Colonic mucosa (tissue), 4 donors: ENCODE measurements at places on chromosomes 5 and 9.

GRCh38 chr9:105128908-105129600 lies 115.4 kb upstream of the SLC44A1 start:
- DNase-seq = no peak

- DNase-seq = no peak
These were observed 1972.1 kb downstream of the MAT2B start for GRCh38 chr5:165477546-165477945.

DNA sequence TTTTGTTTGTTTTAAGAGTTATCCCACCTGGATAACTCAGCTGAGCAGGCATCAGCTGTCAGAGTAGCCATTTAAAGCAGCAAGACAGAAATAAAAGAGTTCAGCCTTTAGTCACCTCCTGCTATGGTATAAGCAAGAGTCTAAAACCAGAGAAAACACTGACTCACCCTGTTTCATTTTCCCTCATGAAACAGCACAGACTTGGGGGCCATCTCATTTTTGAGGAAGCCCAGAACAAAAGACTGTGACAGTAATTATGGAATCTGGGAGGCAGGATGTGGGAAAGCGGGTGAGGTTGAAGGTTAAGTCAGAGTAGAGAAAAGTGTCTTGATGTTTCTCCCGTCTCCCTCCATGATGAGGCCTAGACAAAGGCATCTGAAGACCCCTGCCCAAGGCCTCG lies 90.2 kb upstream of the FAM174A start:
- no peak for DNase-seq

- DNase-seq = no peak
These were observed 44.6 kb downstream of the TIMD4 start for GRCh38 chr5:156918311-156918845.

DNA sequence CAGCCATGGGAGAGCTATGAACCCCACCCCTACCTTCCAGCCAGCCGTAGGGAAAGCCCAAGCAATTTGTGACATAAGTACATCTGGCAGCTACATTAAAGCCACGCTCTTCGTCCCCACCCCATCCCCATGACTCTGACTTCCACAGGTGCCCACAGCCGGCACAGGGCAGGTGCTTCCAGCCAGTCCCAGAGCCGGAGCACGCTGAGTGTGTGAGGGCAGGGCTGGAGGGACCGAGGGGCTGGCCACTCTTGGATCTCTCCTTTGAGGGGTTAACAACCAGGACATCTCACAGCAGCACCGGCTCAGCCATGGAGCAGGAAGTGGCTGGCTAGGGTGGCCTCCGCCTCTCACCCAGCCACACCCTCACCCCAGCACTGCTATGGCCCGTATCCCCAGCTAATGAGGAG lies 2.4 kb upstream of the FAM78A start:
- DNase-seq = no peak

DNA sequence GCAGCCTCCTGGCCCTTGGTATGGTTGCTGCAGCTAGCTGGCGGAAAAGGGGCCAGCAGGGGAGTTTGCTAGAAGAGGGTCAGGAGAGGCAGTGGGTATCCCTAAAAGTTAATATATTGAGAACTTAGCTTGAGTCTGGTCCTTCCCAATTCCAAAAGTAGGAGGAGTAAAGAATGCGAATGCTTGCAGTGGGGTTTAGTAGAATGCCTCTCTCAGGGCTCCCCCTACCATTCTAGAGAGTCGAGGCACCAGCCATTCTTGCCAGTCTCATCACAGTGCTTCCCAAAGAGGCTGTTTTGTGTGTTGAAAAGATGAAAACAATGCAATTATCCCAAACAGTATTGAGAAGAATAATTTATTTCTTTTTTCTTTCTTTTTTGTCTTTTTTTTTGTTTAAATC lies 26.4 kb downstream of the TTC39B start:
- DNase-seq = no peak

DNA sequence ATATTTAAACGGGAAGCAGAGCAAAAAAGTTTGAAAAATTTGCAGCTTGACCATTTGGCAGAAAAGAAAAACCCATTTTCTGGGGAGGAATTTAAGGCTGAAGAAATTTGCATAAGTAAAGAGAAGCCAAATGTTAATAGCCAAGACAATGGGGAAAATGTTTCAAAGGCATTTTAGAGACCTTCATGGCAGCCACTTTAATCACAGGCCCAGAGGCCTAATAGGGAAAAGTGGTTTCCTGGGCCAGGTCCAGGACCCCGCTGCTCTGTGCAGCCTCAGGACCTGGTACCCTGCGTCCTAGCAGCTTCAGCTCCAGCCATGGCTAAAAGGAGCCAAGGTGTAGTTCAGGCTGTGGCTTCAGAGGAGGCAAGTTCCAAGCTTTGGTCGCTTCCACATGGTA lies 507.3 kb downstream of the SLCO4C1 start:
- DNase-seq = no peak

GRCh38 chr5:77251921-77252320 lies 41.4 kb downstream of the PDE8B start:
- DNase-seq = no peak

GRCh38 chr5:1540831-1541701 lies 17.3 kb upstream of the LPCAT1 start:
- DNase-seq = no peak

DNA sequence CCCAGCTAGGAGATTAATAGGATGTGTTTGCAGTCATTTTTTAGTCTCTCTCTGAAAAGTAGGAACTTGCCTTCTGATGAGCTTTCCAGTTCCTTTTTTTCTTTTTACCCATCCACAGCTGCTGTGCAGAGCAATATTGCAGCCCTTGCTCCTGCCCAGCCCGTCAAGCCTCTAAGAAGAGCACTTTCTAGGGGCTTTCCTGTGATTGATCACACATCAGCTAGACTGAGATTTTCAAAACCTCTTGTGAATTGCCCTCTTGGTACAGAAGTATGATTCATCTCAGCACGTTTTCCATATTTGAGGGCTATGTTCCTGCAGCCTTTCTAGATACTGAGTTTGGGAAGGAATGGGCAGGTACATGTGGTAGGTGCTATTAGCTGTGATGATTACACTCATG lies 93.9 kb downstream of the GALNT10 start:
- DNase-seq = no peak

- peak; percentile 24 for DNase-seq
These were observed 4.3 kb downstream of the SPINK4 start for GRCh38 chr9:33244137-33244784.

GRCh38 chr9:124479371-124479770 lies 27.8 kb downstream of the NR5A1 start:
- DNase-seq = no peak

DNA sequence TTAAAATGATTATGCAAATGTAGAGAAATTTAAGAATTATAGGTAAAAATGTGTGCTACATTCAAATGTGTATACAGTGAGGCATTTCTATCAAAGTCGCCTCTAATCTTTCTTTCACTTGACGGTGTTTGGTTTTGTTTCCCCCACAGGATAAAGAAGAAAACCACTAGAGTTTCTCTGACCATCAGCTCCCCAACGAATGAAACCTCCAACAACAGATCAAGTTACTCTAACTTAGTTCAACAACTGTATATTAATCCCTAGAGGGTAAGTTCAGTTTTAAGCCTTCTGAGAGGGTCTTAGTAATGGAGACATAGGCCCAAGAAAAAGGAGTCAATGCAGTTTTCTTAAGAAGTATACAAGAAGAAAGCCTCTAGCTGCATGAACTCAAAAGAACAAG lies 11.5 kb upstream of the MYOT start:
- DNase-seq = no peak

GRCh38 chr5:106399391-106399790 lies 1271.3 kb downstream of the EFNA5 start:
- DNase-seq = no peak

DNA sequence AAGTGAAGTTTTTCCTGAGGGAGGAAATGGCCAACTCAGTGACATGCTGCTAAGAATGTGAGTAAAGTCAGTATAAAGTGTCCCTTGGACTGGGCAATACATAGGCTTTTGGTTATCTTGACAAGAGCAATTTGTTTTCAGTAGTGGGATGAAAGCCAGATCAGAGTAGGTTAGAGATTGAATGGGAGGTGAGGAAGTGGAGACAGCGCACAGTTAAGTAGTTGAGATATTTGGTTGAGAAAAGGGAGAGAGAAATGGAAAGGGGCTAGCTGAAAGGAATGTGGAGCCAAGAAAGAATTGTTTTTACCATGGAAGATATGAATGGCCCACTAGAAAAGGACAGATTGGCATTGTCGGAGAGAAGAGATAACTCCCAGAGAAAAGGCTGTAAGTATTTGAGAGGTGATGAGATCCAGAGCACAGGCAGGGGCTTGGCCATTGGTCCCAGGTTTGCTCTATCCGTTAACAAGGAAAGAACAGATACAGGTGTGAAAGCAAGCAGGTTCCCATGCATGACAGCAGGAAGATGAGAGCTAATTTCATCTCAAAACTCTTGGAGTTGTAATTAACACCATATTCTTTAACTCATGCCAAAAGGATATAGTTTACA lies 392.0 kb downstream of the NR2F1-AS1 start:
- no peak for DNase-seq

GRCh38 chr9:123239726-123240125 lies 28.7 kb downstream of the STRBP start:
- DNase-seq = no peak

DNA sequence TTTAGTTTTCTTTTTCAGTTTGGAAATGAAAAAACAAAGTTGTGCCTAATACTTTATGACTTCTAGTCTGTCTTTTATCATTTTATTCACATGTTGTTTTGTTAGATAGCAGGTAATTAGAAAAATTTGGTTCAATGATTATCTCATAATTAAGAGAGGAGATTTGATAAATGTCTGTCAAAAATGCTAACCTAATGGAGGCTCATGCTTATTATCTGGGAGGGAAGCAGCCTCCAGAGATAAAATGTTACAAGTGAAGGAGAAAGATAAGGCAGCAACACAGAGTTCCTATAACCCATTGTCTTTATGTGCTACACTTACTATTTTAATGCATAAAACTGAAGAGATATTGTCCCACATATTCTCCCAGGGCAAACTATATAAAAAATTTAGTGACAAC lies 53.5 kb downstream of the SLC27A6 start:
- DNase-seq = no peak
